ENCODE measurements at places on chromosomes 2 and 18. TPM values are rescaled to one million over a fixed set of nuclear protein-coding genes. Genes with fewer than 3 reads are reported as not detected.

ITGA6 gene
- total RNA-seq: 53.5 TPM

UGT1A10 gene
- total RNA-seq: not detected

IL1R2 gene
- total RNA-seq: 0.31 TPM

CNGA3 gene
- total RNA-seq: not detected

FBLN7 gene
- total RNA-seq: 27.2 TPM

DNA sequence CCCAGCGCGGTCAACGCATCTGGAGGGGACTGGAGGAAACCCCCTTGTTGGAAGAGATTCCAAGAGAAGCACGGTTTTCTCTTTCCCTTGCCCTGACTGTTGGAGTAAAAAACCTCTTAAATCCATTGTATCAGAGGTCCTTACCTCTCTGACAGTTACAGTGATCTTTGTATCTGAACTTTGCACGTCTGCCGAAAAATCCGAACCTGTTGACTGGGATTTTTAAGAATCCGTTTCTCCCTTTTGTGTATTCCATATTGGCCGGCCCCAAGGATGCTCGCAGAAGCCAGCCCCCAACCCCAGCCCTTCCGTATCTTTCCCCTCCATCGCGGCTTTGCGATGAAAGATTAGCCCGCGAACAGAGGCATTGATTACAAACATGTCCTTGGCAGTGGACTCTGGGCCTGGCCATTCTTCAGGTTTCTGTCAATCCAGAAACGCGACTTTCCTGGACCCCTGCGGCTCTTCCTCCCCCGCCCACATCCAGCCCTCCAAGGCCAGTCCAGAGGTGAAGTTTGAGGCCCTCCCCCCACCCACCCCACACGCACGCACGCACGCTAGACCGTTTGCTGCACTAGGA lies 4.6 kb upstream of the DLX1 start:
- no peak overlapping the region for H3K4me3 ChIP-seq
- H3K36me3 ChIP-seq: no peaks in the 10 kb centered on the region
- peak; percentile 5 for DNase-seq
- H3K27me3 ChIP-seq: peaks cover 76% of the 10 kb centered on the region

DNA sequence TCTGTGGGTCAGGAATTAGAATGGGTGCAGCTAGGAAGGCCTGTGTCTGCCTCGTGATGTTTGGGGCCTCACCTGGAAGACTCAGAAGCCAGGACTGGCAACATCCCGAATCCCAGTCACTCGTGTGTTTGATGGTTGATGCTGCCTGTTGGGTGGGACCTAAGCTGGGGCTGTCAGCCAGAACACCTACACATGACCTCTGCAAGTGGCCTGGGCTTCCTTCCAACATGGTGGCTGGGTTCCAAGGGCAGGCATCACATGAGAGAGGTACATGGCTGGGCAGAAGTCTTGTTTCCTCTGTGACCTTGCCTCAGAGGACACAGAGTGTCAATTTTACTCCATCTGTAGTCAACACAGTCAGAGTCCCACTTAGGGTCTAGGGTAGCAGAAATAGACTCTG lies 177.8 kb downstream of the GBX2 start:
- no peaks in the 10 kb centered on the region for H3K36me3 ChIP-seq
- no peak overlapping the region for H3K4me3 ChIP-seq
- no peak overlapping the region for H3K27ac ChIP-seq
- H3K4me1 ChIP-seq: no peaks in the 10 kb centered on the region

- no peaks in the 10 kb centered on the region for H3K27me3 ChIP-seq
- H3K27ac ChIP-seq: no peak overlapping the region
- peaks cover 2% of the 10 kb centered on the region for H3K4me1 ChIP-seq
- no peak overlapping the region for H3K4me3 ChIP-seq
- no peak for DNase-seq
Observed at GRCh38 chr2:240600451-240600961, 14.0 kb downstream of the CAPN10 start.

DNA sequence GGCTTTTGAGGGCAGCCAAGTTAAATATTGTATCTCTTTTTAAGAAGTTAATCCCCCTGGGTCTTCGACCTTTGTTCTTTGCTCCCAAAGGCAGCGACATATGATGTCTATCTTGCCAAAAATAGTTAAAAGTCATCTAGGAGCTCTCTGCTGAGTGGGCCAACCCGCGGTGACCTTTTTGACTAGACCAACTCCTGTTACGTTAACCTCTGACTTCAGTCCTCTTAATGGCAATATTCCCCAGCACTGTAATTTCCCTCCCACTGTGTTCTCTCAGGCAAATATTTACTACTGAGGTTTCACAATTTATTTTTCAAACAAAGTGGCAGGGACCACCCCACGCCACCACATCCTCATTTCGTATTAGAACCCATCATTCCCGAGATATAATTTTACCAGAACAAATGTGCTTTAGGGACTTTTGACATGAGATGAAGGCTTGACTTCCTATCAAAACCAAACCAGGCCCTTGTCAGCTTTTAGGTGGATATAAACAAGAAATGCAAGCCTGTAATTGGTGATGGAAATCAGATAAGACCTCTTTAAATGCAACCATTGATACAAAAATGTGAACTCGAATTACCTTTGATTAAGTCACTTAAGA lies 764.7 kb downstream of the SATB2 start:
- no peak for DNase-seq
- no peaks in the 10 kb centered on the region for H3K36me3 ChIP-seq
- H3K27me3 ChIP-seq: no peaks in the 10 kb centered on the region
- H3K27ac ChIP-seq: no peak overlapping the region

DNA sequence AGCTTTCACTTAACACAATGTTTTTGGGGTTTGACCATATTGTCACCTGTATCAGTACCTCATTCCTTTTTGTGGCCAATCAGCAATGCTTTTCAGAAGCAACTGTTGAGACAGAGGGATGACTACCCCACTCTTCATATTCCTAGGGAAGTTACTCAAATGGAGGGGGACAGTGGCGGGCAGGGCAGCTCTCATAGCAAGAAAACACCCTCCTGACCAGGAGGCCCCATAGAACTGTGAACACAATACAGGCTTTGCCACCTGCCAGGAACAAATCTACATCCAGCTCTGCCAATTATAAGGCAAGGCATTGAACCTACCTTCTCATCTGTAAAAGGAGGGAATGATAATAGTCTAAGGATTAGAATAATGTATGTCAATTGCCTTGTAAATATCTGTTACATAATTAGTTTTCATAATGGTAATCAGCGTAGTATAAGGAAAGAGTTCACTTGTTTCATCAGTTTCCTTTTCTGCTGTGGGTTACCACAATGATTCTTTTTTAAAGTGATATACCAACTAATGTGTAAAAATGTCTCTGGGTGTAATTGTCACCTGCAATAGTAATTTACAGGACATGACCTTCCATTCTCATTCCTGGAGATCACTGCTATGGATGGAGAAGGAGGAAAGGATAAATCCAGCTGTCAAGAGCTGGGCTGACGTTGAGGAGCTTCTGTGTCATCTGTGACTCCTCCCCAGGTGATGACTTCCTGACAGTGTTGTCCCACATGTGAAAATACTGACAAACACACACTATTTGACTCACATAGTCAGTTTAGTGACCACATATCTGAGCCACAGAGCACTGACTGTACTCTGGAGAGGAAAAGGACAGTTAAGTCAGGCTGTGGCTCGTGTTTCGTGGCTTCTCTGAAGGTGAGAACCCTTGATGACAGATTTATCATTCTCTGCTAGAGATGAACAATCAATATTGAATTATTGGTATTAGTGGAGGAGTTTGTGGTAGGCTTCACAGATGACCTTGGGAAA lies 13.5 kb downstream of the ALPK2 start:
- peak overlapping the region; percentile 60 for H3K27ac ChIP-seq
- no peaks in the 10 kb centered on the region for H3K27me3 ChIP-seq
- H3K4me3 ChIP-seq: peak overlapping the region; percentile 34
- H3K4me1 ChIP-seq: peaks cover 46% of the 10 kb centered on the region

DNA sequence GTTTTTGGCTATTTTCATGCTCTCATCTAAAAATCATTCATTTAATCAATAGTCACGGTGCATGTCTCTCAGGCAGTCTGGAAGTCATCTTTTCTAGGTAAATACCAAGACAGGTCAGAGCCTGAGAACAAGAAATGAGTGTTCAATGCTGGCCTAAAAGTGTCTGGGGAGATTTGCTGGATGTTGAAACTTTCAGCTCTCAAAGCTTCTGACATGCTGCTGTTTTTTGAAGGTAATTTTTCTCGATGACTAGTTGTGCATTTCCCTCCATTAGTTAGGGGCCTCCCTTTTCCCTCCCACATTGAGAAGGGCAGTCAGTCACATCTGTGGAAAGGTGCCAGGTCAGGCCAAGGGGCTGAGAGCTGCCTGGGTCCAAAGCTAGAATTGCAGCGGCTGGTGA lies 115.6 kb downstream of the LPIN1 start:
- H3K27me3 ChIP-seq: no peaks in the 10 kb centered on the region
- H3K4me1 ChIP-seq: peaks cover 15% of the 10 kb centered on the region
- no peak for DNase-seq
- H3K27ac ChIP-seq: no peak overlapping the region
- H3K36me3 ChIP-seq: no peaks in the 10 kb centered on the region
- no peak overlapping the region for H3K4me3 ChIP-seq

Data from CD4-positive, alpha-beta T cell (primary cell).